ENCODE measurements at places on chromosomes 11 and 22.

DNA sequence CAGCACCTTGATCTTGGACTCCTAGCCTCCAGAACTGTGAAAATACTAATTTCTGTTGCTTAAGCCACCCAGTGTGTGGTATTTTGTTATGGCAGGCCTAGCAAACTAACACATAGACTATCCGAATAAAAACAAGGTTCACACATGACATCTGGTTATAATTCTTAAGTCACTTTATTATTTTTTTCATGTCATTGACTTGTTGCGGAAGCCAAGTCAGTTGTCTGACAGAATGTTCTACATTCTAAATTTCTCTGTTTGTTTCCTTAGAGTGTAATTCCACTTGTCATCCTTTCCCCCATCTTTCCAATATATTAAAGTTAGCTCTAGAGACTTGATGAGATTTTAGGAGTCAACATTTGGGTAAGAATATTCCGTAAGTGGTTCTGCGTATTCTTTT is 40.6 kb downstream of the RAB30 start:
- no peak for DNase-seq

- no peak for DNase-seq
Observed at GRCh38 chr11:131914361-131914774, 544.0 kb downstream of the NTM start.

DNA sequence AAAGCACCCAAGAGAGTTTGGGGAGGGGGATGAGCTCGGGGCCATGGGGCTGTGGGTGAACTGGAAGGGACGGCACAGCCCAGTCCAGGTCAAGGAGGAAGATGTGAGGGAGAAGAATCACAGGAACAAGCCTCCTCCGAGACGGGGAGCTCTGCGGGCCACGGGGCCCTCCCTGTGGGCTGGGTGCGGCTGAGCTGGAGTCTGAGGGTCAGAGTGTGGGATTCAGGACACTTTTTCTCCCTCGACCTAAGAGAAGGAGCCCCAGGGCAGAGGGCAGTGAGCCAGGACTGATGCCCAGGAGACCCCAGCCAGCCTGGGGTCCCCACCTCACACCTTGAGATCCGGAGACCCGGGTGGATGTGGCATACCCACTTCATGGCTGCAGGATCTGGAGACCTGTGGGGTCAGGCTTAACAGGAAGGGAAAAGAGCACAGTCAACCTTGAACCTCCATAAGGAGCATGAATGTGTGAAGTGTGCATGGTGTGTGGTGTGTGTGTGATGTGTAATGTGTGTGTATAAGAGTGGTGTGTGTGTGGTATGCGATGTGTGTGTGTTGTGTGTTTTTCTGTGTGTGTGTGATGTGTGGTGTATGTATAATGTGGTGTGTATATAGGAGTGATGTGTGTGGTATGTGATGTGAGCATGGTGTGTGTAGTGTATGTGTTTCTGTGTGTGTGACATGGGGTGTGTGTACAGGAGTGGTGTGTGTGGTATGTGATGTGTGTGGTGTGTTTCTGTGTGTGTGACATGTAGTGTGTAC is 504.6 kb downstream of the BRD1 start:
- no peak for DNase-seq

GRCh38 chr11:57496109-57496820 is 19.2 kb downstream of the SLC43A1 start:
- DNase-seq = no peak

DNA sequence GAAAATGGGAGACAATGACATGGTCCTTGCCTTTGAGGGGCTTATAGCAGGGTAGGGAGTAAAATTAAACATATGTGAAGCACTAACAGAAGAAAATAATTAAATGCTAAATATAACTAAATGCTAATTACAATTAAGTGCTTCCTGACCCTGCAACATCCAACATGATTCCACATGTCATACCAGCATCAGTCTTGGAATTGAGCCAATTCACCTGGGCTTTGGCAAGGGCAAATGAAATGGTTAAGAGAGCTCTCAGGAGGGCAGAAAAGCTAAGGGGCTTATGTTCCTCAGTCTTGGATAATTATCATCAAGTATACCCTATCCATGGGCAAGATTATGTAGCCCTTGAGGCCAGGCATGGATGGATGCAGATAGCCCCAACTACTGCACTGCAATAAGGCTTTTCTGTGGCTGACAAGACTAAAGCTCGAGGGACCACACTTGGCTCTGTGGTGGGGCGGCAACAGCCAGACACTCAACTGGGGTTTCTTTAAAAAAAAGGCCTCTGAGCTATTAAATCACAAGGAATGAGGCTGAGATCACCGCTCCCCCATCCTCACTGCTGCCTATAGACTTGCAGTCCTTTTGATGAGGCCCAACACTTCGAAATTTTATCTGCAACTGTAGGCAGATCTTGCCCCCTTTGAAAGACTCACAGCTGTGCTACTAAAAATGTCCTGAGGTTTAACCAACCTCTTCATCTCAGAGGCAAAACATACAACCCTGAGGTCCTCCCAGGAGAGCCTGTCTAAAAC is 39.0 kb downstream of the IL18BP start:
- DNase-seq = no peak

DNA sequence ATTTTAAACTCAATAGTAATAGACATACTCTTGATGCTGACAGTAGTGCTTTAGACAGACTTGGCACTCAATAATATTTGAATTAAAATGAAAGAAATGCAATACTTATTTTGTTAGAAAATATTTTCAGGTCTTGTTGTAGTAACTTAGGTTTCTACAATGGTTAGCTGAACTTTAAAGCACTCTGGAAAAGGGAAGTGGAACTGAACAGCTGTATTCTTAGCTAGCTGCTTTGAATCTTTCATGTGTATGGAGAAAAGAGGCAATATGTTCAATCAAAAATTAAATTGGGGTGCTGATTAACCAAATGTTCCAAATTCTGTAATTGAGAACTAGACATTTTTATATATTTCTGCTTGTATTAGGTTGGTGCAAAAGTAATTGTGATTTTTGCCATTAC is 517.9 kb upstream of the RAG2 start:
- DNase-seq = no peak

DNA sequence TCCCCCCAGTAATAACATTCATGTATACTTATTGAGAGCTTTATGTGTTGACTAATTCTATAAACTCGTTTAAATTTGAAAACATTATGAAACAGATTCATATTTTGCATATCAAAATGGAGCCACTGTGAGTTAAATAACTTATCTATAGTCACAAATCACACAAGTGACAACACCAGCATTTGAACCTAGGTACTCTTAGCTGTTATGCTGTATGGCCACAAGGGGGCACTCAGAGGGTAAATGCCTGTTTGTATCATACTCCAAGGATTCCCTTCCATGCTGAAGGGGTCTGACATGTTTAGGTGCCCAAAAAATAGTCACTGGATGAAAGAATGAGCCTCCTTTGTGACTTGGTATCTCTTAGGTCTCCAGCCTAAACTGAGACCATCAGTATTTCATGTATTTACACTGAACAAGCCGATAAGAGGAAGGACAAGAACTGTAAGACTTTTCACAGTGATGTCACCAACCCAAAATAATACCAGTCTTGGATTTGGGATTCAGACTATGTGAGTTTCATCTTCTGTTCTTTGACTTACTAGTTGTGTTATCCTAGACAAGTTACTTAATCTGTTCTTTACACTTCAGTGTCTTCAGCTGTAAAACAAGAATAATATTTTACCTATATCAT is 12.2 kb upstream of the OR52D1 start:
- no peak for DNase-seq

DNA sequence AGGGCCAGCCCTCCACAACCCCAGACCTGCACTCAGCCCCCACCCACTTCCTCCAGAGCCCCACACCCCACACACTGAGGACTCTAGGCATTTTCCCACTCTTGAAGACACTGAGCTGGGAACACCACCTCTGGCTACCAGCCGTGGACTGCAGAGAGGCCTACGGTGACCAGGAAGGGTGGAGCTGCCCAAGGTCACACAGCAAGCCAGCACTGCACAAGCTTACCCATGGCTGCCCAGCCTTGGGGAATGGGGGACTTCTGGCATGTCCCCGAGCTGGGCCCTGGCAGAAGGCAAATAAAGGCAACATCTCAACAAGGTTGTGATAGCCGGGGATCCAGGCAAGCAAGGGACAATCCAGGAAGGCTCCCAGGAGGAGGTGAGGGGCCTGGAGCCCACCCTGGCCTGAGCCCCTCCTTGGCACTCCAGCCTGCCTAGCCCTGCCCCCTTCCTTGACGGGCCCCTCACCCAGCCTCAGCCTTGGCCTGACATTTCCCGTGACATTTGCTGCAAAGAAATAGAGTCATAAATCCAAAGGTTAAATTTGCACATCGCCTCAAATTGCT is 5.5 kb downstream of the RTN4R start:
- DNase-seq = no peak

DNA sequence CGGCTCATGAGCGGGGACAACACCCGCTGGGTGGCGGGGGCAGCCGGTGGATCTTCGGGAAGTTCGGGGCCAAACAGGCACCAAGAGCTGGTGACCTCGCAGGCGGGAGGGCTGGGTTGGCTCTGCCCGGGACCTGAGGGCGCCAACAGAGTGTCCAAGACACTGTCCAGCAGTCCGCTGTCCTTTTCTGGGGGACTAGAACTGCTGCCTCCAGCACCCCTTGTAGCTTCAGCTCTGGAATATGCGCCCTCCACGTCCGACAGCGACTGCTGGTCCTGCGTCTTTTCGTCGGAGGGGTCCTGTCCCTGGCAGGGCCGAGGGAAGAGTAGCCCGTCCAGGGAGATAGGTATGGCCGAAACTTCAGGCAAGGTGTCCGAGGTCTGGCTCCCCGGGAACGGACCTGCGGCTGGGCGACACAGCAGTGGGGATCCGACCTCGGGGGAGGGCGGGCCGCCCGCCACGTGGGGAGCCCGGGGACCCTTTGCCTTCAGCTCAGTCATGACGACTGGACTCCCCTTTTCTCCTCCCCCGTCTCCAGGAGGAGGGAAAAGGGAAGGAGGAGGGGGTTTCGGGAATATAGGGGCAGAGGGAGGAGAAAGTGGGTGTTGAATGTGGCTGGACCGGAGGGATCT is 926 bp downstream of the PGR start:
- DNase-seq = no peak

DNA sequence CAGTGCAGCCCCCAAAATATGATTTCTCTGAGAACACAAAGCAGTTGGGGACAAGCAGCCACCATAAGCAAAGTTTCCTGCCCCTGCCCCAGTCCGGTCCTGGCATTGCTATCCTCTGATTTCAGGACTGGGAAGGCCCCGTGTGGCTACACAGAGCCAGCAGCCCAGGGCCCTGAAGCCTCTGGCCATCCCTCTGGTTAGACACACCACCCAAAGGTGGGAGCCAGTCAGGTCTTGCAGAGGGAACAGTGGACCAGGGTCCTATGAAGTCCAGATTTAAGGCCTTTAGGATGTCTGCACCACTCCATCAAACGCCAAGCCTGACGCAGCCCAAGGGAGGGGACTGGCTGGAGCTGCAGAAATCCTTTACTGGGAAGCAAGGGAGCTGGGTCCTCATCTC is 63.4 kb downstream of the SLC22A12 start:
- no peak for DNase-seq

DNA sequence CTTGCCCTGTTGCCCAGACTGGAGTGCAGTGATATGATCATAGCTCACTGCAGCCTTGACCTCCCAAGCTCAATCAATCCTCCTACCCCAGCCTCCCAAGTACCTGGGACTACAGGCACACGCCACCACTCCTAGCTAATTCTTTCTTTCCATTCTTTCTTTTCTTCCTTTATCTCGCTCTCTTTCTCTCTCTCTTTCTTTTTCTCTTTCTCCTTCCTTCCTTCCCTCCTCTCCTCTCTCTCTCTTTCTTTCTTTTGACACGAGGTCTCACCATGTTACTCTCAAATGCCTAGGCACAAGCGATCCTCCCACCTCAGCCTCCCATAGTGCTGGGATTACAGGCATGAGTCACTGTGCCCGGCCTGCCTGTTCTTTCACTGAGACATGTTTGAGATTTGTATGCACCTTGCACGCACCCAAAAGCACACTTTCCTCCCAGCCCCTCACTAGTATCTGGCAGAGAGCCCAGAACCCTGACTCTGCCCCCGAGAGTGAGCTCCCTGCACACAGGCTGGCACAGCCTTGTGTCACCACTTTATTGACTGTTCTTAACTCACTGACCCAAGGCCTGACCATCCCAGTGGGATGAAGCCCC is 56.8 kb downstream of the CD6 start:
- no peak for DNase-seq

- no peak for DNase-seq
Observed at GRCh38 chr11:90133560-90134477, 644 bp upstream of the NAALAD2 start.

DNA sequence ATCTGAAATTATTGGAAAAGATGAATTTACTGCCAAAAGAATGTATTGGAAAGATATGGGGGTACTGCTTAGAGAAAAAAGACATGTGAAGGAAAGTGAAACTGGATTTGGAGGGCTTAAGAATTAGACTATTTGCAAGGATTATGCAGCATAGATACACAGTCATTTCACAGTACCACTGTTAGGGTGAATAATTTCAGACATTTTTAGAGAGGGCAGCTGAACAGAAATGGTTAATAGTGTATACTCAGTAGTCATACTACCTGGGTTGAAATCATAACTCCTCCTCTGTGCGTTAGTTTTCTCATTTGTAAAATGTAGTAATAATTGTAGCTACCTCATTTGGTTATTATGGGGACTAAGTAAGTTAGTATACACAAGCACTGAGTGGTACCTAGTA is 33.0 kb downstream of the GAS2 start:
- no peak for DNase-seq

- no peak for DNase-seq
Observed at GRCh38 chr11:124670732-124671131, 2.8 kb downstream of the SIAE start.

- no peak for DNase-seq
Observed at GRCh38 chr11:62560566-62561103, 13.1 kb downstream of the EEF1G start.

Data from NCI-H1417 treated with DMSO at 0.1 percent for 48 hours (cell line).